A172 (cell line): ENCODE measurements at places on chromosomes 1 and 21. TPM values are rescaled to one million over a fixed set of nuclear protein-coding genes. Genes with fewer than 3 reads are reported as not detected.
A peak's percentile ranks its signal among the peaks of the same experiment; 100 is the strongest.

The GNG4 gene
- 3.2 and 3.5 TPM in 2 replicates for total RNA-seq

GRCh38 chr1:41675401-41675800 lies 190.9 kb upstream of the EDN2 start:
- no peak for DNase-seq

GRCh38 chr1:68470388-68470970 lies 20.7 kb upstream of the RPE65 start:
- peak; percentile 26 for DNase-seq

The OR6N1 gene
- total RNA-seq: not detected in 2 replicates

The CFHR5 gene
- total RNA-seq: not detected in 2 replicates

The LUZP1 gene
- total RNA-seq: 22.1 and 29.4 TPM in 2 replicates

DNA sequence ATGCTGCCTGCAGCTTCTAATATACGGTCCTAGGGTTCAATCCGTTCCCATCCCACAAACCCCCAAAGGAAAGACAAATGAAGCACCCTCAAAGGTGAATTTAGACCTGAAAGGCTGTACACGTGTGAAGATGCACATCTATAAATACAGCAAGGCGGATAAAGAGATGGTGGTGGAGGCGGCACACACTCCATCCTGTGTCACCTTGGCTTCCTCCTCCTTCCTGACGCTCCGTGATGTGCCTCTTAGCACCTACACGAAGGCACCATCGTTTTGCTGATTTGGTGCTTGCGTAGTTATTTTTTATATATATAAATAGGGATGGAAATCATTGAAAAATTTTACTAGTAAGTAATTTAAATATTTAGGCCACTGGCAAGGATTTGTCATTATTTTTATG lies 359.4 kb downstream of the NPHP4 start:
- DNase-seq: no peak

The SYNC gene
- 39.9 and 51.3 TPM in 2 replicates for total RNA-seq

- DNase-seq: peak; percentile 10
These were observed 133.4 kb downstream of the DMRTB1 start for GRCh38 chr1:53592521-53592982.

GRCh38 chr1:30974536-30974935 lies 66.0 kb upstream of the SDC3 start:
- no peak for DNase-seq

DNA sequence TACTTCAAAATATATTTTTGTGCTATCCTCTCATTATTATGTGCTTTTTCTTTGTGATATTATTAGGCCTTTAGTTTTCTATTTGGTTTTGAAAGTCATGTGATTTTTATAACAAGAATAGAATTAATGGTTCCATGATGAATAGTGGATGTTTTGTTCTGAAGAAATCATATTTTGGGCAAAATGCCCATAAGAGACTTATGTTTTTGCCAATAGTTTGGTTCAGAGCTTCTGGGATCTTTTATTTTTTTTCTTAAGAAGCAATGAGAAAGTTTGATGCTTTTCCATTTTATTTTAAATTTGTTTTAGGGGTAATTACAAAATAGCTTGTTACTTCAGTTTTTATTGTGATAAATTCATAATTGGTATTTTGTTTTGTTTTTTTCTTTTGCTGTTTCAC lies 49.8 kb downstream of the LYPLAL1 start:
- no peak for DNase-seq

- DNase-seq: no peak
These were observed 18.9 kb upstream of the BATF3 start for GRCh38 chr1:212718499-212718898.

DNA sequence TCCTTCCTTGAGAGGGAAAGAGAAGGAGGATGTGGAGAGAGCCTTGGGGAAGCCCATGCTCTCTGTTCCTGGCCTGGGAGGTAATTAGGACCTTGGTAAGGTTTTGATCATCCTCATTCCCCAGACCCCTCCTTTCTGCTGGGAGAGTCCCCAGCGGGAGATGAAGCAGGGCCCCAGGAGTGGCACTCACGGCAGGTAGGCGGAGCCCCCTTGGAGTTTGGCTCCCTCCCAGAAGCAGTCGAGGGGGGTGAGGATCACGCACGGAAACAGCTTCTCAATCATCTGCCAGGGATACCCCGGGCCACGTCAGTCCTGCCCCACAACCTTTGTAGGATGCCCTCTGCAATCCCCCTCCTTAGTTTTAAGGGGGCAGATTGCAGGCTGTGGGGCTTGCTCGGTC lies 11.5 kb downstream of the PTCH2 start:
- no peak for DNase-seq

DNA sequence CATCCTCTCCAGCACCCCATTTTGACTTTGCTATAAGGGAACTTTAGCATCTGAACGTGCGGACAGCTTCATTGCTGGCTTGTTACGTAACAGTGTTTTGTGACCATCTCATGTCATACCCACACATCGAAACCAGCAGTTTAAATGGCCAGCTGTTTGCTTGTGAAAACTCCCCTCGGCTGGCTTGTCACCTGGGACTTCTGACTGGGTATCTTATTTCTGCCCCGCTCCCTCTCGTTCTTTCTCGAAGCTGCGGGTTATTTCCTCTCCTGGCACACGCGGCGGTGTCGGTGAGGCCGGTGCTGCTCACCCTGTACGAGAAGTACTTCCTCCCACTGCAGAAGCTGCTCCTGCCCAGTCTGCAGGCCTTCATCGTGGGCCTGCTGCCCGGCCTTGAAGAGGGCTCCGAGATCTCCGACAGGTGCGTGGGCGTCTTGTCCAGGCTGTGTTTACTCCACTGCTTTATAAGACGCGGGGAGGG lies 43.5 kb downstream of the DOP1B start:
- no peak for DNase-seq

- no peak for DNase-seq
These were observed 17.3 kb upstream of the ACADM start for GRCh38 chr1:75707191-75707590.

- DNase-seq: no peak
These were observed 194.0 kb downstream of the KCNK2 start for GRCh38 chr1:215276582-215276981.

DNA sequence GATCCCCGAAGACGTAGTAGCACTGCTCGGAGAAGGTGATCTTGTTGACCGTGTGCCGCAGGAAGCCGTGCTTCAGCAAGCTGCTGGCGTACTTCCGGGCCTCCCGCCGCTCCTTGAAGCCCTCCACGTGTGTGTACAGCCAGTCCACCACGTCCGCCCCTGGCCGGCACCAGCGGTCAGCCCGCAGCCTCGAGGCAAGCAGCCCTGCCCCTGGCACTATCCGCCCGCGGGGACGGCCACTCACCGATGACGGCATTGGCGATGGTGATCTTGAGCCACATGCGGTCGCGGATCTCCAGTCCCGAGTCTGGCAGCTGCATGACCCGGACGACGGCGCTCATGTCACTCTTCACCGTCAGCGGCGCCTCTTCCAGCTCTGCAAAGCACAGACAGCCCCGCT lies 7.2 kb downstream of the TAS1R3 start:
- DNase-seq: no peak

The ZP4 gene
- not detected in 2 replicates for total RNA-seq

The GCSAML gene
- total RNA-seq: 0.10 TPM in 1 of 2 replicates, not detected in the other

The GNL2 gene
- total RNA-seq: 31.7 and 39.7 TPM in 2 replicates

DNA sequence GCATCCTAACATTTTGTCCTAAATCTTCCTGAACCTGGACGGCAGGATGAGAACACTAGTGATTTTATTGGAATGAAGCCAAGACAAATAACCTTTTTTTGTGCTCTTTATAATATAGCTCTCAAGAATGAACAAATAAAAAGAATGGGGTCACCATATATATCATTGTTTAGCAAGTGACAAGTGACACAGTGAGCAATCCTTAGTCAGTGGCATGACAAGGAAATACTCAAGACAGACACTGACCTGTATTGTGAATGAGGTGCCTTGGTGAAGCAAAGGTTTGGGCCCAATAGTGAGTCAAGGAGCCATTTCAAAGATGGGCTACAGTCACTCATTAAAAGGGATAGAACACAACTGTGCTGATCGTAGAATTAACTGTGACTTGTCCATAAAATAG lies 35.7 kb downstream of the PTGFR start:
- no peak for DNase-seq

- no peak for DNase-seq
These were observed 275.2 kb upstream of the DPYD start for GRCh38 chr1:98196012-98196411.

- no peak for DNase-seq
These were observed 1.4 kb downstream of the MAP1LC3C start for GRCh38 chr1:241997401-241997998.

The AKR7A3 gene
- 0.12 TPM in 1 of 2 replicates, not detected in the other for total RNA-seq

The LCE1B gene
- not detected in 2 replicates for total RNA-seq

GRCh38 chr1:32733582-32734321 lies 31.2 kb upstream of the SYNC start:
- DNase-seq: no peak

GRCh38 chr21:44724196-44724595 lies 12.8 kb upstream of the TSPEAR start:
- DNase-seq: no peak

The TCHH gene
- total RNA-seq: 0.02 TPM in 1 of 2 replicates, not detected in the other

- peak; percentile 79 for DNase-seq
These were observed 23.5 kb downstream of the MTARC1 start for GRCh38 chr1:220810179-220810653.

GRCh38 chr1:57839067-57839466 lies 415.2 kb upstream of the DAB1 start:
- no peak for DNase-seq

The LCE2A gene
- not detected in 2 replicates for total RNA-seq

DNA sequence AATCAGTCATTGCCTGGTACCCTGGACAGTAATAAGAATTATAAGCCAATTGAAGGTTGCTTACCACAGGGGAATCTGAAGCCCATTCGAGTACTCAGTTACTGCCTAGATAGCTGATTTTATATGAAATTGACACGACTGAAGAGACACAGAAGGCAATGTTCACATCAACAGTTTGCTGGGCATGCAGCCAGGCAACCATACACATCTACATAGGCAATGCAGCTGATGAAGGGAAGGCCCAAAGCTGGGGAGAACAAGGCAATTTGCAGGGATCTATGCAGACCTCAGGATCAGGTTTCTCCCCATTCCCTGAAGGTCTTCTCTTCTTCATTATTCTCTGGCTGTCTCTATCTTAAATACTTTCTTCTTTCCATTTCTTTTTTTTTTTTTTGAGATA lies 448.7 kb downstream of the PTBP2 start:
- DNase-seq: no peak

- DNase-seq: peak; percentile 45
These were observed 7.0 kb downstream of the KCNAB2 start for GRCh38 chr1:6052543-6053205.

The LYPD8 gene
- 0.46 and 1.4 TPM in 2 replicates for total RNA-seq

GRCh38 chr21:37574316-37574715 lies 207.7 kb downstream of the DYRK1A start:
- DNase-seq: no peak

The CLDN14 gene
- not detected in 2 replicates for total RNA-seq

DNA sequence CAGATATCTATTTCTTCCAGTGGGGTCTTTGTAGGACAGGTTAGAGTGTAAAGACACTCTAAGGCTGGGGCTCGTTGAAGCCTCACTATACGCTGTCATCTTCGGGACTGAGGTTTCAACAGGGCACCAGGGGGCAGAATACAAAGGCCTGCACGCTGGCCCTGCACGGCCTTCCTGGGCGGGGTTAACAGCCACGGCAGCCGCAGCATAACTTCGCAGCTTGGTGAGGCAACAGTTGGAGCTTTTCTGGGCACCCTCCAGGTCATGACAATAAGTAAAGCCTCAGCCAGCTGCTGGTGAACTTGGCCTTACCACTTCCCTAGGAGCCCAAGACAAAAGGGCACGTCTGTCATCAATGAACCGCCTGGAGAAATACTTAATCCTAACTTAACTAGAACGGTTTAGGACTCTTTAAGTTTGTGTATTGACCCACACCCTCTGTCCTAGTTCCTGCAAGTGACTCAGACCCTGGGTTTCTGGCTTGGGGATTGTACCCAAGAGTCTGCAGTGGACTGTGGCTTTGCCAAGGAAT lies 2.3 kb upstream of the RUNX1 start:
- DNase-seq: peak; percentile 96

The NHLH1 gene
- total RNA-seq: not detected in 2 replicates

DNA sequence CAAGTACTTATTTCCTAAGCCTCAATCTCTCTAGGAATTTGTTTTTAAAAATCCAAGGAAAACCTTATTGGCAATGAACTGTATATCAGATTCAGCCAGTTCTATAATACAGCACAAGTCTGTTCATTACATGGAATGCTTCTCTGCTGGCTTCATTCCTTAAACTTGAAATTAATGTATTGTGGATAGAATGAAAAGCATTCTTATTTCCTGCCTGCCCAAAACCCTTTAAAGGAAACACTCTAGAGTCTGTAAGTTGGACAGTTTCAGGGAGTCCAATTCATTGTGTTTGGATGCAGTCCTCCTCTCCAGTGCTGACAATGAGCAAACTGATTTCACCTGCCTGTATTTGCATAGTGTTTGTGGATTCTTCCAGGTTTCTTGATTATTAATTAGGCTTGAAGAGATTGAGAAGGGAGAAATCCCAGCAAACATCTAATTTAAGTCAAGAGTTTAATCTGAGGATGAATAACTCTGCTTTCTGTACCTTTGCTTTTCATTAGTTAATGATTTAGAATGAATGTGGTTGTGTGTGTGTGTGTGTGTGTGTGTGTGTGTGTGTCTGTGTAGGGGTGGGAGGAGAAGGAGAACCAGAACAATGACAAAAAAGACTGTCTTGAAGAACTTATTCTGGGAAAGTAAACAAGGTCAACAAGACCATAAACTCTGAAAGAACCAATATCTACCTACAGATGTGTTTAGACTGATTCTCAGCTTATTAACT lies 61.2 kb downstream of the CACHD1 start:
- no peak for DNase-seq

DNA sequence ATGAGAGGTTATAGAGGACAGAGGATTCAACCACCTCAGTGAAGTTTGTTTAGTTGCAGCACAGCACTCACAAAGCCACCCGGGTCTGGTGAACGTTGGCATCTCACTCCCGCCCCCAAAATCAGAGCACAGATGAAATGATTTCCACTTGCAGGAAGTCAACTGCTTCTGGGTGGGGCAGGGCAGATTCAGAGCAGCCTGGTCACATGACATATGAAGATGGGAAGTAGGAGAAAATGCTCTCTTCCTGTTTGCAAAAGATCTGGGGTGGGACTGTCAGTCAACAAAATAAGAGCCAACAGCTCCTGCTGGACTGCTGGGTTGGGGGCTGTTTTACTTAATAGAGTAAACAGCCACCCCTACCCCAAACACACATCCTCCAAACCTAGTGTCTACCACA lies 43.2 kb downstream of the LRRC71 start:
- peak; percentile 16 for DNase-seq

- no peak for DNase-seq
These were observed 6.6 kb downstream of the GLIS1 start for GRCh38 chr1:53732409-53732808.
